ENCODE measurements at places on chromosomes 3 and 15. TPM values are rescaled to one million over a fixed set of nuclear protein-coding genes. Genes with fewer than 3 reads are reported as not detected.

LEKR1 gene
- 1.1 TPM for polyA plus RNA-seq

CLCN2 gene
- 22.2 TPM for polyA plus RNA-seq

CMTM7 gene
- polyA plus RNA-seq, result 18.9 TPM

DNA sequence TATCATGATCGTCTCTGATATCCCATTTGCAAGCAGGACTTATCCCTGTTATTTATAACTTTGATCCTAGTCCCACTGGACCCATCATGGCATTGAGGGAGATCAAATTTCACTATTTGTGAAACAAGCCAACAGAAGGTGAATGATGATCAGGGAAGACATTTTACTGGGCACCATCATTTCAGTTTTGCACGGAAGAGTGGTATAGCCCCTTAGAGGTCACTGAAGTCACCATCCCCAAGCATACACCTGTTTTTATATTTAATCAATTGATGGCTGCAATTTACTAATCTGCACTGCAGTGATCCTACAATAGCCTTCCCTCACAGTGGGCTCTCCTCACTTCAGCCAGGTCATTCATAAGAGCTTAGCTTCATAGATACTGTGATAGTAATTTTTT, 132.4 kb downstream of the FHIT start:
- H3K27ac ChIP-seq, result no peak overlapping the region
- no peak for DNase-seq
- no peak overlapping the region for H3K4me3 ChIP-seq

MINDY2 gene
- polyA plus RNA-seq, result 2.8 TPM

GRCh38 chr3:117563063-117563462, 853.5 kb downstream of the TUSC7 start:
- H3K36me3 ChIP-seq, result no peaks in the 10 kb centered on the region
- no peaks in the 10 kb centered on the region for H3K27me3 ChIP-seq
- no peak for DNase-seq
- no peak overlapping the region for H3K27ac ChIP-seq
- no peaks in the 10 kb centered on the region for H3K4me1 ChIP-seq

DNA sequence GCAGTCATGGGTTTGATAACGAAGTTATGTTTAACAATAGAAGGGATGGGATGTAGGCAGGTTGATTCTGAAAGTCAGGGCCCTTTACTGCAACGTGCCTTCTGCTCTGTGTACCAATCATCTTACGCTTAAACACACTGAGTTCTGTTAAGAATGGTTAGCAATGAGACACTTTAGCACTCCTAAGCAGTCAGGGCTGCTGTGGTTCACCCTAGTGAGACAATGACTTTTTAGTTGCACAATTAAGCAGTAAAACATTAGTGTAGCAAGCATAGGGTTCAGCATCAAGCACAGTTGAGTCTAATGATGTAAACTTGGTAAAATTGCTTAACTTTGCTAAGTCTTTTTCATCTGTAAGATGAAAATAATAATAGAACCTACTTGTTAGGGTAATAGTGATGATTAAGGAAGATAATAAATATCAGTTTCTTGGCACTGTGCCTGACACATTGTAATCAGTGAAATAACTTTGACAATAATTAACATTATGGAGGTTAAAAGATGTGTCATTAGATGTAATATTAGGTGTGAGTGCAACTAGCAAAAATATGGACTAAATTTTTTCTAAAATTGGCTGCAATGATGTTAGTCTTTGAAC, 484.2 kb upstream of the THBS1 start:
- no peaks in the 10 kb centered on the region for H3K27me3 ChIP-seq
- H3K27ac ChIP-seq, result no peak overlapping the region
- DNase-seq, result no peak
- no peaks in the 10 kb centered on the region for H3K4me1 ChIP-seq
- no peaks in the 10 kb centered on the region for H3K36me3 ChIP-seq

DNA sequence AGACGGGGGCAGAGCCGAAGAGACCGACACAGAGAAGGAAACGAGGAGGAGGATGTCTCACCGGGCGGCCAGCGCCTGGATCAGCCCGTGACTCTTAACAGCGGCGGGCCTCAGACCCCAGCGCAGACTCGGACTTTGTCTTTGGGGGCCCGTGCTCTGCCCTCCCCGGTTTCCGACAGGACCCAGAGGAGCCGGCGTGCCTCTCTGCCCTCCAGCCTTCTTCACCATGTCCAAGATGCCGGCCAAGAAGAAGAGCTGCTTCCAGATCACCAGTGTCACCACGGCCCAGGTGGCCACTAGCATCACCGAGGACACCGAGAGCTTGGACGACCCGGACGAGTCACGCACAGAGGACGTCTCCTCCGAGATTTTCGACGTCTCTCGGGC, 1.0 kb downstream of the TSC22D2 start:
- H3K27me3 ChIP-seq, result no peaks in the 10 kb centered on the region
- peak overlapping the region; percentile 99 for H3K27ac ChIP-seq
- no peaks in the 10 kb centered on the region for H3K36me3 ChIP-seq
- H3K4me3 ChIP-seq, result peak overlapping the region; percentile 80
- no peak for DNase-seq

DNA sequence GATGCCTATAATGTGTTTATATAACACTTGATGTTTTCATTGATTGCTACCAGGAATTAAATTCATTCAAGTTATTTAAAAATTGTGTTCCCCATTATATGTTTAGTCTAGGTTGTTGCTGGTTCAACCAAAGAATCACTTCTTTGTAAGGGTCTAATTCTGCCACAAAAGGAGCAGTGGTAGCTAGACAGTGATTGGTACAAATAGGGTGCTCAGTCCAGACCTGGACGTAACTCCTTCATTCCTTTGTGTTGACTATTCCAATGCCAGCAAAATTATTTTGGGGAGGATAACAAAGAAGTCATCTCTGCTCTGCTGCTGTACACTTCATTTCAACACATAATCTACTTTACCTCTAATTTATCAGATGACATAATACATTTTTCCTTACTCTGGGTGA, 1.2 kb downstream of the CHMP2B start:
- DNase-seq, result no peak
- no peak overlapping the region for H3K27ac ChIP-seq
- peaks cover 31% of the 10 kb centered on the region for H3K4me1 ChIP-seq
- H3K36me3 ChIP-seq, result no peaks in the 10 kb centered on the region
- H3K4me3 ChIP-seq, result peak overlapping the region; percentile 92

- H3K4me3 ChIP-seq, result no peak overlapping the region
- DNase-seq, result no peak
- H3K27ac ChIP-seq, result no peak overlapping the region
- H3K27me3 ChIP-seq, result no peaks in the 10 kb centered on the region
- H3K4me1 ChIP-seq, result no peaks in the 10 kb centered on the region
- no peaks in the 10 kb centered on the region for H3K36me3 ChIP-seq
Measured at GRCh38 chr3:24062916-24063315, 117.8 kb downstream of the NR1D2 start.

XYLB gene
- polyA plus RNA-seq, result 2.4 TPM

- no peak for DNase-seq
- no peaks in the 10 kb centered on the region for H3K27me3 ChIP-seq
- H3K4me3 ChIP-seq, result no peak overlapping the region
- H3K4me1 ChIP-seq, result no peaks in the 10 kb centered on the region
- H3K36me3 ChIP-seq, result no peaks in the 10 kb centered on the region
Measured at GRCh38 chr15:75821786-75822345, 21.4 kb upstream of the UBE2Q2 start.

GRCh38 chr15:63600001-63600615, 2.9 kb downstream of the FBXL22 start:
- no peaks in the 10 kb centered on the region for H3K4me1 ChIP-seq
- H3K27ac ChIP-seq, result peak overlapping the region; percentile 92
- H3K27me3 ChIP-seq, result no peaks in the 10 kb centered on the region
- H3K4me3 ChIP-seq, result peak overlapping the region; percentile 66

CD96 gene
- 0.30 TPM for polyA plus RNA-seq

GRCh38 chr15:79948095-79948695, 22.8 kb downstream of the BCL2A1 start:
- no peak for DNase-seq
- H3K4me1 ChIP-seq, result no peaks in the 10 kb centered on the region
- no peaks in the 10 kb centered on the region for H3K27me3 ChIP-seq
- H3K27ac ChIP-seq, result no peak overlapping the region
- H3K36me3 ChIP-seq, result no peaks in the 10 kb centered on the region

- H3K4me3 ChIP-seq, result no peak overlapping the region
- H3K27ac ChIP-seq, result no peak overlapping the region
- no peaks in the 10 kb centered on the region for H3K27me3 ChIP-seq
- H3K4me1 ChIP-seq, result no peaks in the 10 kb centered on the region
- DNase-seq, result no peak
Measured at GRCh38 chr15:59352189-59352588, 20.5 kb downstream of the MYO1E start.

GOLGA8G gene
- polyA plus RNA-seq, result 0.08 TPM

- DNase-seq, result no peak
- H3K27me3 ChIP-seq, result no peaks in the 10 kb centered on the region
- no peaks in the 10 kb centered on the region for H3K36me3 ChIP-seq
Measured at GRCh38 chr3:152395764-152396163, 127.0 kb downstream of the MBNL1 start.

TNIK gene
- 4.7 TPM for polyA plus RNA-seq

- DNase-seq, result no peak
- no peaks in the 10 kb centered on the region for H3K4me1 ChIP-seq
- H3K4me3 ChIP-seq, result no peak overlapping the region
- no peaks in the 10 kb centered on the region for H3K36me3 ChIP-seq
- no peak overlapping the region for H3K27ac ChIP-seq
- no peaks in the 10 kb centered on the region for H3K27me3 ChIP-seq
Measured at GRCh38 chr3:184672977-184673870, 38.6 kb downstream of the MAGEF1 start.

DNA sequence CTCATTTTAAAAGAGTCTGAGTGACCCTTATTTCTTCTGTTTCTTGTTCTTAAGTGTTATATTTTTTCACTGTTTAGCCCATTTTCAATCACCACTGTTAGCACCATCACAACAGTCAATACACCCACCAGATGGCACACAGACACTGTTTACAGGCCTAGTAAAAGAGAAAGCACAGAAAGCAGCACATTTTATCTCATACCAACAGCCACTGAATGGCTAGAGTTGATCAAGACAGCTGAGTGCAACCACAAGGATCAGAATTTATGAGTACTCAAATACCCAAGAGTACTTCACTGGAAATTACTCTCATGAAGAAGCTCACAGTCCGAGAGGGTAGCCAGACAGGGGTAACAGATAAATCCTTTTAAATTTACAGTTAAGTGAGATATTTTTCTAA, 127.0 kb downstream of the TFDP2 start:
- no peak overlapping the region for H3K4me3 ChIP-seq
- H3K4me1 ChIP-seq, result peaks cover 21% of the 10 kb centered on the region
- H3K36me3 ChIP-seq, result no peaks in the 10 kb centered on the region

DNA sequence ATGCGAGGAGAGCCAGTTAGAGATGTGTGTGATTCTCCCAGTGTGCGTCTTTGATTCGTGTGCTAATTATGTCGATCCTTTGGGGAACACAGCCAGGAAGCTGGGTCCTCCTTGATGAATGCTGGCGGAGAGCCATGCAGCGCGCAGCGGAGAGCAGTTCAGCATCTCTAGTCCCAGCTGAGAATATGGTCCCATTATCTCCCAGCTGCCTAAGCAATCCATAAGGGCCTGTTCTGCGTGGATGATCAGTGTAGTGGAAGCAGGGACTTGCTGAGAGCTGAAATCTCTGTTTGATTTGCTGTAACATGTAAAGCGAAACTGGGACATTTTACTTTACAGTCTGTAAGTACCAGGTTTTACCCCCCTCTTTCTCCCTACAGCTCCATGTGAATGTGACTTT, 412.7 kb downstream of the CNTN4 start:
- no peaks in the 10 kb centered on the region for H3K36me3 ChIP-seq
- no peak overlapping the region for H3K27ac ChIP-seq
- H3K27me3 ChIP-seq, result no peaks in the 10 kb centered on the region
- no peaks in the 10 kb centered on the region for H3K4me1 ChIP-seq
- peak; percentile 14 for DNase-seq

KCNAB1 gene
- 0.76 TPM for polyA plus RNA-seq

DNA sequence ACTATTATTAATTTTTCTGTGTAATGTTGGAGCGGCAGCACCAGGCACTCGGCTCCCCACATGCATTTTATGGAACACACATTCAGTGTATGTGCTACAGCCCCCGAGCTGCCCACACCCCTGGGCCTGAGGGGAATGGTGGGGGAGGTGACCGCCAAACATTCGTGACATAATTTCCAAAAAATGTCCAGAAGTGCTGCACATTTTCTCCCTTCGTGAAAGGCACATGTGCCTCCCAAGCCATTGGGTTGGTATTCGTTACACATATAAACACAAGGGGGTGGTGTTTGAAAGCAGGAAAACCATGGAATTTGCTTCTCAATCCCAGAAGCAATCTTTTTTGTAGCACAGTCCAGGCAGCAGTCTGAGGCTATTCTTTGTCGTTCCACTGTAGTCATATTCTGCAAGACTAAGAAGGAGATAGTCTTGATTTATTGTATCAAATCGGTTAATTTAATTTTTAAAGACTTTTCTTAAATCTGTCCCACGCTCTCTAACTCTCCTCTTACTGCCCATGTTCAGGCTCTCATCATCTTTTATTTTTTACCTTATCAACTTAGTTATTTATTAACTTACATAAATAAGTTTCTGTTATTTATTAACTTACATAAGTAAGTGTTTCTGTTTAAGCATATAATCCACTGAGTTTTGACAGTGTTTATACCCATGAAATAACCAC, 39.2 kb upstream of the POLR2M start:
- no peak for DNase-seq
- H3K36me3 ChIP-seq, result no peaks in the 10 kb centered on the region
- H3K27ac ChIP-seq, result peak overlapping the region; percentile 49
- H3K4me1 ChIP-seq, result peaks cover 35% of the 10 kb centered on the region

- no peak for DNase-seq
- H3K27ac ChIP-seq, result no peak overlapping the region
- H3K4me3 ChIP-seq, result no peak overlapping the region
- H3K27me3 ChIP-seq, result no peaks in the 10 kb centered on the region
- no peaks in the 10 kb centered on the region for H3K4me1 ChIP-seq
Measured at GRCh38 chr3:9251055-9251786, 1.8 kb upstream of the SRGAP3 start.

ALS2CL gene
- 61.1 TPM for polyA plus RNA-seq

- no peaks in the 10 kb centered on the region for H3K27me3 ChIP-seq
- DNase-seq, result no peak
- no peaks in the 10 kb centered on the region for H3K36me3 ChIP-seq
Measured at GRCh38 chr3:32990116-32990515, 38.7 kb downstream of the CCR4 start.

CCR5 gene
- polyA plus RNA-seq, result 0.16 TPM

CDV3 gene
- 27.6 TPM for polyA plus RNA-seq

DNA sequence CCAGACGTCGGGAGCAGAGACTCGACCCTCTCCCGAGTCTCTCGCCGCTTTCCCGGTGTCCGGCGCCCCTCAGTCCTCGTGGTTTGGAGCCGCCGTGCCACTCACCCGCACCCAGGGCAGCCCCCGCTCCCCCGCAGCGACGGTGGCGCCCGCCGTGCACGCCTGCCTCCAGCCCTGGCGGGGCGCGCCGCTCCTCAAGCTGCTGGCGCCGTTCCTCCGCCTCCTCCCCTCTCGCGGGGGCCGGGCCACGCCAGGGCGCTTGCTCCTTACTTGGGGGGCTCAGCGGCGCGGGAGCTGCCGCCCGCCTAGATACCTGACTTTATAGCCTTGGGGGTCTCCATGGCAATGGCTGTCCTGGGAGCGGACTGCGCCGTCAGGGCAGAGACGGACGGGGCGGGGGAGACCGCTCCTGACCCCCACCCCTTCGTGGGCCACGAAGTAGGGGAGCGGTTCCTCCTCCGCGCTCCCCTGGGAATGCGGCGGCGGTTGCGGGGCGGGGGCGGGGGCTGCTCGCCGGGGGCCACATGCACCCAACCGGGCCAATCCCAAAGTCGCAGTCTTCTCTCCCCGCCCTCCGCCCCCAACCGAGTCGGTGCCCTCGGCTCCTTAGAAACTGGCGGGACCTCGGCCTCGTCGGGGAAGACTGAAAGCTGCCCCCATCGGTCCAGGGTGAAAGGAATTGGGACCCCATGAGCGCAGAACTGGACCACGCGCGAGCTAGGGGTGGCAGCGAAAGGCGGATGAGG, at the start of gene ANKRD63:
TSS of gene ANKRD63 (minus strand) at position 196 of the 746 bp plus-strand sequence. CDS start 478 bp downstream, outside the sequence.
- H3K27ac ChIP-seq, result no peak within 1 kb of the TSS
- H3K27me3 ChIP-seq, result no peaks in the 10 kb centered on the region
- no peaks in the 10 kb centered on the region for H3K36me3 ChIP-seq
- H3K4me1 ChIP-seq, result no peaks in the 10 kb centered on the region

Data from pancreas (tissue), 10 donors.